ENCODE measurements at places on chromosomes 2 and 18.
A peak's percentile ranks its signal among the peaks of the same experiment; 100 is the strongest.

GRCh38 chr2:172323861-172324597 is 103.4 kb upstream of the ITGA6 start:
- H3K27ac ChIP-seq: no peak overlapping the region
- H3K36me3 ChIP-seq: no peaks in the 10 kb centered on the region
- peaks cover 18% of the 10 kb centered on the region for H3K27me3 ChIP-seq
- no peak overlapping the region for H3K4me3 ChIP-seq

DNA sequence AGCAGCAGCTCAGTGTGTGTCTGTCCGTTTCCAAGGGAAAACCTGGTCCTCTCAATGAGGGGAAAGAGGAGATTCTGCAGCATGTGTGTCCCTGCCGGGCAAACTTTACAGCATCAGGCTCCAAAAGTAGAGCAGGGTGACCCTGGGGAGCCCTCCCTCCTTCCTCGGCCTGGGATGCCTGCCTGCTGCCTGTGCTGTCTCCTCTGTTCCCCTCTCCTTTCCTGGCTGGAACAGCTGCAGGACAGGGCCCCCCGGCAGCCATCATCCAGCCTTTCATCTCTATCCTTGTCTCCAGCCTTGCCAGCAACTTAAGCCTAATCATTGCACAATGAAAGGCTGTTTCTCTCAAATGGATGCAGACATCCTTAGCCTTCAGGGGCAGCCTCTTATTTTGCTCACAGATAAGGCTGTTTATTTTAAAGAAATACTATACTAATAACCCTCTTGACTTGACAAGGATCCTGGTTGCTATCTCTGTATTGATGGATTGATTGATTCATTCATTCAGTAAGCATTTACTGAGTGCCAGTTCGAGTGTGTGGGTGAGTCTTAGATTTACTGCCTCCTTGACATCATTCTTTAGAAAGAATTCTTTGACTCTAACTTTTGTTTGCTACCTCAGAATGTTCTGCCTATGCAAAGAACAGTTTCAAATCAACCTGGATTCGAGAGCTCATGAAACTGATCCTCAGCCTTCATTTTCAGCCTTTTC is 40.6 kb upstream of the EDAR start:
- H3K36me3 ChIP-seq: peaks cover 8% of the 10 kb centered on the region
- no peak overlapping the region for H3K4me3 ChIP-seq
- DNase-seq: no peak
- H3K27ac ChIP-seq: peak overlapping the region; percentile 28
- no peaks in the 10 kb centered on the region for H3K27me3 ChIP-seq

DNA sequence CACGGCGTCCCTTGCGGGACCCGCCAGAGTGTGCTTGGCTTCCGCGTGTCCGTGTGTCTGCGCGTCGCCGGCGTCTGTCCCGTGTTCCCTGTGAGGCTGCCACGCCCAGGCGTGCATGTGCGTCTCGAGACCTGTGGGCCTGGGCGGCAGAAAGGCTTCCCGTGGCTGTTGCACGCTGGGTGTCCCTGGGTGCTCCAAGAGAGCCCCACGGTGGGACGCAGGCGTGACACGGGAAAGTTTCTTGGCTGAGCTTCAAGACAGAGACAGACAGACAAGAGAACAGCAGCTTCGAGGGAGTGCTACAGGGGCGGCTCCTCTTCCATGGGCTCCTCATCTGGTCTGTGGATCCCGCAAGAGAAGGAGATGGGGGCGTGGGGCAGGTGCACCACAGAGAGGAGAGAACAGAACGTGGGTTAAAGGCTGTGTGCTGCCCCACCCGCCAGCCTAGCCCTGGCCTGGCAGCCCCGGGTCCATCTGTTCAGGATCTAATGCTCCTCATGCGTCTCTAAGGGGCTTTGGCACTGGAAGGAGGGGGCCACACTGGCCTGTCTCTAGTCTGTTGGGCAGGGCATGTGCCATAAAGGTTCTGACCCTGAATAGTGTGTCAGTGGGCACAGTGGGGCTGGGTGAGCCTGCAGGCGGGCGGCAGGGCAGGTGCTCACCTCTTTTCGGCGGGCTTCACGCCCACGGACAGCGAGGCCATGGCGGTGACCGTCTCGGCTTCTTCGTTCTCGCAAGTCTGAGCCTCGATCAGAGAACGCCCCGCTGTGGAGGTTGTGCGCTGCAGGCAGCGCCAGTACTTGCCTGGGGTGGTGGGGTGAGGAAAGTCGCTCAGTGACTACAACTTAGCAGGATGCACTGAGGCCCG is 205.1 kb downstream of the TWIST2 start:
- no peak overlapping the region for H3K27ac ChIP-seq
- H3K27me3 ChIP-seq: no peaks in the 10 kb centered on the region
- H3K4me3 ChIP-seq: no peak overlapping the region
- no peaks in the 10 kb centered on the region for H3K4me1 ChIP-seq
- peak; percentile 18 for DNase-seq

GRCh38 chr2:175698061-175698460 is 304.0 kb downstream of the LNPK start:
- H3K4me3 ChIP-seq: no peak overlapping the region
- H3K27me3 ChIP-seq: peaks cover 4% of the 10 kb centered on the region
- no peak overlapping the region for H3K27ac ChIP-seq
- DNase-seq: no peak

Measured in activated naive CD4-positive, alpha-beta T cell treated with anti-CD3 and anti-CD28 coated beads, Interleukin-2, amount 10 ng/mL, durations not matched to agents 7 days and 5 days (primary cell).